ENCODE measurements at places on chromosomes 5 and 9. TPM values are rescaled to one million over a fixed set of nuclear protein-coding genes. Genes with fewer than 3 reads are reported as not detected.

The LRRC70 gene
- polyA plus RNA-seq = 0.16 TPM

GRCh38 chr5:151141535-151141934 is 16.0 kb downstream of the ANXA6 start:
- no peak for DNase-seq

- DNase-seq = no peak
Measured at GRCh38 chr9:127866535-127866934, 10.9 kb downstream of the AK1 start.

The TLR4 gene
- not detected for polyA plus RNA-seq

The MEGF10 gene
- polyA plus RNA-seq = not detected

DNA sequence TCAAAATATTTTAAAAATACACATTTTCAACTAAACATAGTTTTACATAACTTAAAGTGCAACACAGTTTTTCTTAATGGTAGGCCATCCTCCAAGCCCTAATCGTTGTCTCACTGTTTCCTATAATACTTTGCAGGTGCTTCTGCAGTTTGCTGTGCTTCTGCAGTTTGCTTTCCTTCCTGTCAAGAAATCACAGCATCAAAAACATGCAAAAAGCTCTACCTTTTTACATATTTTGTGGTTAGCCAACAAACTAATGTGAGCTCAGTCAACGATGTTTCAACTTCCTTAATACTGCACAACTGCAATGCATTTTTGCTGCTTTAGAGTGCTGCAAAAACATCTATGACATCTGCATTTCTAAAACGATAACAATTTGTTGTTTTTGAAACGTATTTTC is 25.2 kb downstream of the EMB start:
- no peak for DNase-seq

- no peak for DNase-seq
Measured at GRCh38 chr5:3517348-3517747, 78.3 kb upstream of the IRX1 start.

DNA sequence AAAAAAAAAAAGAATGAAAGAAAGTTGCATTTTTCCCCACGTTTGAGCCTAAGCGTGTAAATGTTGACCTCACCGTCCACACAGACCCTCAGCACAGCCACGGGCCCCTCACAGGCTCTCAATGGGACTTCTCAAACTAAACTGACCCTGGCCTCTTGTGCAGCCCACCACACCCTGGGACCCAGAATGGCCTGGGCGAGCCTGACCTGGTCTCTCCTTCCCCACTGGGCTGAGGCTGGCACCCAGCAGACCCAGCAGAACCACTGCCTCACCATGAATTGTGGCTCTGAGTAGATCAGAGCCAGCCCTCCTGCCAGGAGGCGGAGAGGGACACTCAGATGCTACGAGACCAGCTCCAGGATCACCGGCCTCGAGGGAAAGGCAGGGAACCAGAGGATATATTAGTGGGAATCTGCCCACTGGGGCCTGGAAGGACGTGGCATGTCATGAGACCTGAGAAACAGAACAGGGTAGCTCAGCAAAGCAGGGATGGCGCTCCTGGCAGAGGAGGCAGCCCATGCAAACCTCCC is 124.4 kb downstream of the ZNF354C start:
- no peak for DNase-seq
